Psoas muscle (tissue), 8 donors: ENCODE measurements at places on chromosomes 3 and 15. TPM values are rescaled to one million over a fixed set of nuclear protein-coding genes. Genes with fewer than 3 reads are reported as not detected.
A peak's percentile ranks its signal among the peaks of the same experiment; 100 is the strongest.

DNA sequence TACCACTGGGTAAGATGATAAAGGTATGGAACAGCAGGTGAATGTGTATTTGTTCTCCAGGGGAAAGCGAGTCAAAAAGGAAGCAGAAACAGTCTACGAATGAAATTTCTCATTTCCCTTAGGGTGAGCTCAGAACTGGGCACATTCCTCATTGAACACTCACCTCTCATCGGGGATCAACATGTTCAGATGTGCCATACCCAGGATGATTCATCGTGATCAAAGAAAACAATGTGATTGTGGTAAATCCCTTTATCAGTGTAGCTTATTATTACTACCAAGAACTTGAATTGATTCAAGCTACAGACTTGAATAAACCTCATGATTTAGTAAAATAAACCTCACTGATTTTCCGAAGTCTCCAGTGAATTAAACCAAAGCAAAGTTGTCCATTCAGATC, 72.1 kb downstream of the GJD2 start:
- DNase-seq, result no peak

- DNase-seq, result peak; percentile 41
Measured at GRCh38 chr3:119297169-119297568, 3.0 kb downstream of the ARHGAP31 start.

GRCh38 chr3:193241716-193242115, 694 bp downstream of the PLAAT1 start:
- DNase-seq, result no peak

DNA sequence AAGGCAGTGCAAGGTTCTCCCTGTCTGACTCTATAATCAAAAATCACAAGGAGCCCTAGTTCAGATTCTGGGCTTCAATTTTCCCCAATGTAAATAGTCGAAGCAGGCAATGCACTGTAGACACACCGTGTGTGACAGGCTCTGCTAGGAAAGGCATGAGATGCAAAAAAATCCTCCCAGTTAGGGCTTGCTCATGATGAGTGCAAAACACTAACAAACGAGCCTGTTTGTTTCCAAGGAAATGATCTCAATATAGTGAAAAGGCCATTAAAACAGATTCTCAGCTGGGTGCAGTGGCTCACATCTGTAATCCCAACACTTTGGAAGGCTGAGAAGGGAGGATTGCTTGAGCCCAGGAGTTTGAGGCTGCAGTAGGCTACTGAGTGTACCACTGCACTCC, 55.7 kb downstream of the UMPS start:
- DNase-seq, result no peak

- DNase-seq, result no peak
Measured at GRCh38 chr3:123072152-123072551, 5.3 kb downstream of the PDIA5 start.

GRCh38 chr15:91941871-91942658, 88.6 kb downstream of the SLCO3A1 start:
- no peak for DNase-seq

DNA sequence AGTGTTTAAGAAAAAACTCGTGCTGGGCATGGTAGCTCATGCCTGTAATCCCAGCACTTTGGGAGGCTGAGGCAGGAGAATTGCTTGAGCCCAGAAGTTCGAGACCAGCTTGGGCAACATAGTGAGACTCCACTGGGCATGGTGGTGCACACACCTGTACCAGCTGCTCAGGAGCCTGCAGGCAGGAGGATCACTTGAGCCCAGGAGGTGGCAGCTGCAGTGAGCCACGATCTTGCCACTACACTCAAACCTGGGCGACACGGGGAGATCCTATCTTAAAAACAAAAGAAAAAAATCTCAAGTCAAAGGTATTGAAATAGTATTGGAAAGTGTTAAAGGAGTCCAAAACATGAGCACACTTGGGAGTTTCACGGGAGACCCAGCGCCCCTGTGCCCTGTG, 14.0 kb downstream of the KLF13 start:
- no peak for DNase-seq

- DNase-seq, result no peak
Measured at GRCh38 chr15:48777645-48778330, 33.1 kb downstream of the CEP152 start.

- no peak for DNase-seq
Measured at GRCh38 chr3:53483821-53484220, 10.6 kb upstream of the CACNA1D start.

GRCh38 chr3:115252679-115253078, 105.6 kb upstream of the ZBTB20 start:
- DNase-seq, result no peak

GRCh38 chr3:122271246-122271898, 53.7 kb upstream of the CSTA start:
- no peak for DNase-seq

DNA sequence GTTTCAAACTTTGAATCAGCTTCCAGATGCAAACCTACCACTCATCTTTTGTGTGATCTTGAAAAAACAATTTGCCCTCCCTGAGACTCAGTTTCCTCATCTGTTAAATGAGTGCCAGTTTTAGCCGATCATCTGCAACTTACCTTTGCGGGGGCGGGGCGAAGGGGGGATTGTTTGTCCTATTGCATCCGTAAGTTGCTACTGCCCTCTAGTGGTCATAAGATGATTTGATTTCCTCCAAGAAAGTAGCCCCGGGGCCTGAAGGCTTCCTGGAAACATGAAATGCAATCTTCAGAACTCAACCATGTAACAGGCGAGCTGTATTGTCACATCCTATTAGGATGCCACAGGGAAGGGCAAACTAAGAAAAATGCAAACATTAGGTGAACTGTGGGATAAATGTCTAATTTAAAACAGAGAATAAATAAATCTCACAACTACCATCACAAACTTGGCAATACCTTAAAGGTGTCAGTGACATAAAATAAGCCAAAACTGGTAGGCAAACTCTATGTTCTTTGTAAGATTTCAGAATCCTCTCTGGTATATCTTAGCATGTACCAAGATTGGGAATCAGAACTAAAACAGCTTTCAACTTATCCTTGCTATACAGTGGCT, 63.5 kb upstream of the CLDN18 start:
- peak; percentile 19 for DNase-seq

GRCh38 chr3:16383864-16384263, 118.9 kb downstream of the OXNAD1 start:
- DNase-seq, result no peak

DNA sequence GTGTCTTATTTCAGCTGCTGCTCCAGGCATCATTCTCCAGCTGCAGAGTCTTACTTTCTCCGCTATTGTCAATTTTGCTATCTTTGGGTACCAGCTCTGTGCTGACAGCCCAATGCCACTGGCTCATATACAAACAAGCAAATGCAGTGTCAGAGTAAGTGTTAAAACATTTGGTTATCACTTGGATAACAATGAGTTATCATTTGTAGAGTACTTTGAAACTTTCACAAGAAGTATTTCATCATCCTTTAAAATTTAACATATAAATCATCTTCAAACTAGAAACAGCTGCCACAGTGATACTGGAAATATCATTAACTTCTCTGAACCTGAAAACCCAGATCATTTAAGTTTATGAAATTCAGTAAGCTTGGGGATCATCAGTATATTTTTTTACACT, 13.8 kb downstream of the TSPAN3 start:
- no peak for DNase-seq

GRCh38 chr15:39565851-39566250, 15.0 kb upstream of the THBS1 start:
- DNase-seq, result no peak

- no peak for DNase-seq
Measured at GRCh38 chr3:132343018-132343612, 25.9 kb downstream of the ACP3 start.

- DNase-seq, result no peak
Measured at GRCh38 chr3:1468145-1468544, 375.3 kb downstream of the CNTN6 start.

DNA sequence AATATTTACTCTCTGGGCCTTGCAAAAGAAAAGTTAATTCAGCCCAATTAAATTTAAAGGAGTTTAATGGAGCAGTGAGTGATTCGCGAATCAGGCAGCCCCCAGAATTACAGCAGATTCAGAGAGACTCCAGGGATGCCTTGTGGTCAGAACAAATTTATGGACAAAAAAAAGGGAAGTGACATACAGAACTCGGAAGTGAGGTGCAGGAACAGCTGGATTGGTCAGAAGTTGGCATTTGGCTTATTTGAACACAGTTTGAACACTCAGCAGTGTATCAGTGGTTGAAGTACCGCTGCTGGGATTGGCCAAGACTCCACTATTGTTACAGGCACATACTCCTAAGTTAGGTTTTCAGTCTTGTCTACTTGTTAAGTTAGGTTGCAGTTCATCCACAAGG, 145.0 kb upstream of the GAP43 start:
- DNase-seq, result no peak

The POLQ gene
- total RNA-seq, result 0.17 TPM

The KIAA1143 gene
- 39.0 TPM for total RNA-seq

The NOX5 gene
- not detected for total RNA-seq

The THRB gene
- total RNA-seq, result 31.4 TPM

The GRAMD2A gene
- not detected for total RNA-seq

The CCDC14 gene
- 7.3 TPM for total RNA-seq

The FSD2 gene
- total RNA-seq, result 10.3 TPM

The RBPMS2 gene
- 3.6 TPM for total RNA-seq

The CD86 gene
- 1.4 TPM for total RNA-seq

The NKIRAS1 gene
- 20.3 TPM for total RNA-seq

The MAGEL2 gene
- 0.04 TPM for total RNA-seq
